ENCODE measurements at places on chromosomes 6 and 20.

GRCh38 chr20:32447136-32448027 lies 89.3 kb downstream of the ASXL1 start:
- no peak for DNase-seq

DNA sequence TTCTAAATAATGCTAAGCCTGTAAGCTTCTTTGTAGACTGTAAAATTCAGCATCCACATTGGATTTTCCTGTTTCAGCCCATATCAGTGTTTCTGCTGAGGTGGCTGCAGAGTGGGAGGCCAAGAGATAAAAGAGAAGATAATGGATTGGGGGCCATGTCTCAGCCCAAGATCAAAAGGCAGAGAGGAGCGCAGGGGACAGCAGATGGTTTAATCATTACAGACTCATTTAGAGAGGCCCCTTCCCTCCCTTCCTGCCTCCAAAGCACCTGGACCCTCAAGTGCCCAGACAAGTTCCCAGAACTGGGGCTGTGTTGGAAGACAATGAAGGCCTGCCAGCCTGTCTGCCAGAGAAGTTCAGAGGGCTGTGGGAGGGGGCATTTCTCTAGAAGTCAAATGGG lies 20.4 kb upstream of the CTNNBL1 start:
- DNase-seq = no peak

GRCh38 chr20:39878320-39878719 lies 810.7 kb downstream of the MAFB start:
- DNase-seq = no peak

DNA sequence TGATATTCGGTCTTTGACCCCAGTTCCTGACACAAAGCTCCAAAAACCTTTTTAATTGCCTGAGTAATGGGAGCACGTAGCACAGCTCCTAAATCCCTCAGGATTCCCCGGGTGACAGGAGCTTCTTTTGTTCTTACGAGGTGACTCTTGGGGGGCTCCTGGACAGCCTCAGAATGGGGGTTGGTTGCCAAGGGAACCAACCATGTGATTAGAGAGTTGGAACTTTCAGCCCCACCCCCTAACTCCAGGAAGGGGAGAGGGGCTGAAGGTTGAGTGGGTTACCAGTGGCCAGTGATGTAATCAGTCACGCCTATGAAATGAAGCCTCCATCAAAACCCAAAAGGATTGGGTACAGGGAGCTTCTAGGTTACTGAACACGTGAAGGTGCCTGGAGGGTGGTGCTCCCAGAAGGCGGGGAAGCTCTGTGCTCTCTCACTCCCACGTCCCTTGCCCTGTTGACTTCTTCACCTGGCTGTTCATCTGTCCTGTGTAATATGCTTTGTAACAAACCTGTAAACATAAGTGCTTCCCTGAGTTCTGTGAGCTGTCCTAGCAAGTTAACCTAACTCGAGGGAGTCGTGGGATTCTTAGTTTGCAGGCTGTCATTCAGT lies 89.5 kb downstream of the CHMP4B start:
- no peak for DNase-seq

- no peak for DNase-seq
These were observed 66.5 kb downstream of the ADTRP start for GRCh38 chr6:11711984-11712711.

DNA sequence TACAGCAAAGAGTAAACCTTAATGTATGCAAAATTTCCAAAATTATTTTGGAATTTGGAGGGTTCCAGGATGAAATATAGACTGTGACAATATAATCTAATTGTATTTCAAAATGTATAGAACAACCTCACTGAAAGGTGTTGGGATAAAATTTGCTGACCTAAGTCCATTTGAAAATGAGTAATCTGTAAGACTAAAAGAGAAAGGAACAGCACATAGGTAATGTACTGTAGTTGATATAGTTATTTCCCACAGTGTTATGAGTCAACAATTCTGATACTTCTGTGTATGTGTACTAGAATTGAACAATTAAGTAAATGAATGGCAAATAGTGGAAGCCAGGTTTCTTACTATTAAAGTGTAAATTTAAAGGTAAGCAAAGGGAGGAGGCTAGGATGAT lies 23.8 kb upstream of the ELOVL4 start:
- no peak for DNase-seq

GRCh38 chr6:81172056-81172740 lies 580.3 kb downstream of the TENT5A start:
- no peak for DNase-seq

DNA sequence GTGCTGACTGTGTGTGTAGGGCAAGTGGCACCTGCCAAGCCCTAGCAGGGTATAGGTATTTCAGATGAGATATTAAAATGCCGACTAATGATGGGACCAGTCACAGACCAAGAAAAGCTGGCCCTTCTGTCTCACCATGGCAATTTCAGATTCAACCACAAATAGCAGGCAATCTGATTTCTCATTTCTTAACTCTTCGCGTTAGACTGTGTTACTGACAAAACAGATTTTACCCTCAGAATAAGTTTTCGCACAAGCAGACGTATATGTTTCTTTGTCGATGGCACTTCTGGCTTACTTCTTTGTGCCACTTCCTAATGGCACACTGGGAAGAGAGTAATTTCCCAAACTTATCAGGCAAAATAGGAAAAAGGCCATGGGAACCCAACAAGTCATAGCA lies 58.7 kb downstream of the CAP2 start:
- no peak for DNase-seq

Measured in 8988T (cell line).